ENCODE measurements at places on chromosomes 7 and 10.

- no peaks in the 10 kb centered on the region for H3K27me3 ChIP-seq
- DNase-seq: no peak
- H3K4me3 ChIP-seq: no peak overlapping the region
- H3K36me3 ChIP-seq: no peaks in the 10 kb centered on the region
- H3K27ac ChIP-seq: no peak overlapping the region
Observed at GRCh38 chr10:105718207-105718995, 1077.3 kb downstream of the SORCS3 start.

DNA sequence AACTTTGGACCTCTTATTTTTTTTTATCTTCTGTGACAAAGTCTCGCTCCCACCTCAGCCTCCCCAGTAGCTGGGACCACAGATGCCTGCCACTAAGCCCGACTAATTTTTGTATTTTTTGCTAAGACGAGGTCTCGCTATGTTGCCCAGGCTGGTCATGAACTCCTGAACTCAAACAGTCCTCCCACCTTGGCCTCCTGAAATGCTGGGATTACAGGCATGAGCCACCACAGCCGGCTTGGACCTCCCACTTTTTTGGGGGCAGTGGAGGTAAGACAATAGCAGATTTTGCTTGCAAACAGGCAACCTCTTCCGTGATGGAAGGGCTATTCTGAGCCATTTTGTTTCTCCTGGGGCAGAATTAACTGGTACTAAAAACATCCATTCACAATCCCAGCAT is 1.2 kb upstream of the TRRAP start:
- no peak overlapping the region for H3K4me3 ChIP-seq
- no peak for DNase-seq
- no peaks in the 10 kb centered on the region for H3K27me3 ChIP-seq
- H3K27ac ChIP-seq: no peak overlapping the region
- peaks cover 10% of the 10 kb centered on the region for H3K36me3 ChIP-seq

DNA sequence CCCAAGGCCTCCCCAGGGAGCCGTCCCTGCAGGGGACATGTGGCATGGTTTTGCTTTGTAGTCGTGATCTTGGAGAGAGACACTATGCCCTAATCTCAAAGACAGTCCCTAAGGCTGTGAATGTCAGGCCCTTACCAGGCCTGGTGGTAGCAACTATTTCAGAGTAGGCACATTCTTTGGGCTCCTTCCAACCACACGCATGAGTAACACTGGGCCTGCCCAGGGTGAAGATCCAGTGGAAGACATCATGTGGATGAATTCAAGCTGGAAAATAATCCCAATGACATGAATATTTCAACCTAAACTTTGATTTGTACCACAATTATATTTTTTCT is 39.5 kb upstream of the INSIG1 start:
- H3K4me1 ChIP-seq: no peaks in the 10 kb centered on the region
- H3K27me3 ChIP-seq: no peaks in the 10 kb centered on the region
- no peak overlapping the region for H3K27ac ChIP-seq
- no peak overlapping the region for H3K4me3 ChIP-seq

GRCh38 chr7:152862856-152863255 is 103.3 kb downstream of the ACTR3B start:
- no peak overlapping the region for H3K27ac ChIP-seq
- no peaks in the 10 kb centered on the region for H3K4me1 ChIP-seq
- H3K4me3 ChIP-seq: no peak overlapping the region
- H3K27me3 ChIP-seq: no peaks in the 10 kb centered on the region

- H3K4me3 ChIP-seq: peak overlapping the region; percentile 68
- DNase-seq: peak; percentile 77
- no peaks in the 10 kb centered on the region for H3K27me3 ChIP-seq
- peaks cover 16% of the 10 kb centered on the region for H3K4me1 ChIP-seq
- H3K27ac ChIP-seq: peak overlapping the region; percentile 81
Observed at GRCh38 chr7:94908323-94909178, 1.2 kb downstream of the PPP1R9A start.

DNA sequence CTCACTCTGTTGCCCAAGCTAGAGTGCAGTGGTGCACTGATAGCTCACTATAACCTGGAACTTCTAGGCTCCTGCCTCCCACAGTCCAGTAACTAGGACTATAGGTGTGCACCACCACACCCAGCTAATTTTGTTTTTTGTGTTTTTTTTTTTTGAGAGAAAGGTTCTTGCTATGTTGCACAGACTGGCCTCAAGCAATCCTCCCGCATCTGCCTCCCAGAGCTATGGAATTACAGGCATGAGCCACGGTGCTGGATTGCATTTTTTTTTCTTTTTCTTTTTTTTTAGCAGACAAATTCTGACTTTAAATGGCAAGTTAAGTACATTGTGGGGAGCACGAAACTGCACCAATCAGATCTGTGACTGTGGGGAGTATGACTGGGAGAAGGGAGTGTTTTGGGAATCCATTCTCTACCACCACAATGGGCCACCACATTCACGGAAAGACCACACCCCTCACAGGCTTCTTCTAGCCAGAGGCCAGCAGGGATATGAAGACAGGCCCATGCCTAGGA is 58.1 kb upstream of the MSMB start:
- H3K27ac ChIP-seq: no peak overlapping the region
- no peaks in the 10 kb centered on the region for H3K36me3 ChIP-seq
- no peak for DNase-seq

GRCh38 chr10:21888959-21889358 is 114.6 kb downstream of the DNAJC1 start:
- no peak for DNase-seq
- H3K4me1 ChIP-seq: no peaks in the 10 kb centered on the region
- no peak overlapping the region for H3K27ac ChIP-seq
- H3K27me3 ChIP-seq: no peaks in the 10 kb centered on the region
- no peaks in the 10 kb centered on the region for H3K36me3 ChIP-seq

GRCh38 chr10:72303424-72304128 is 29.9 kb downstream of the DDIT4 start:
- no peak for DNase-seq
- no peaks in the 10 kb centered on the region for H3K36me3 ChIP-seq
- no peak overlapping the region for H3K27ac ChIP-seq

GRCh38 chr7:108307194-108307593 is 149.0 kb downstream of the NRCAM start:
- H3K4me3 ChIP-seq: no peak overlapping the region
- DNase-seq: no peak
- H3K36me3 ChIP-seq: no peaks in the 10 kb centered on the region
- peaks cover 2% of the 10 kb centered on the region for H3K4me1 ChIP-seq
- no peak overlapping the region for H3K27ac ChIP-seq
- H3K27me3 ChIP-seq: no peaks in the 10 kb centered on the region

DNA sequence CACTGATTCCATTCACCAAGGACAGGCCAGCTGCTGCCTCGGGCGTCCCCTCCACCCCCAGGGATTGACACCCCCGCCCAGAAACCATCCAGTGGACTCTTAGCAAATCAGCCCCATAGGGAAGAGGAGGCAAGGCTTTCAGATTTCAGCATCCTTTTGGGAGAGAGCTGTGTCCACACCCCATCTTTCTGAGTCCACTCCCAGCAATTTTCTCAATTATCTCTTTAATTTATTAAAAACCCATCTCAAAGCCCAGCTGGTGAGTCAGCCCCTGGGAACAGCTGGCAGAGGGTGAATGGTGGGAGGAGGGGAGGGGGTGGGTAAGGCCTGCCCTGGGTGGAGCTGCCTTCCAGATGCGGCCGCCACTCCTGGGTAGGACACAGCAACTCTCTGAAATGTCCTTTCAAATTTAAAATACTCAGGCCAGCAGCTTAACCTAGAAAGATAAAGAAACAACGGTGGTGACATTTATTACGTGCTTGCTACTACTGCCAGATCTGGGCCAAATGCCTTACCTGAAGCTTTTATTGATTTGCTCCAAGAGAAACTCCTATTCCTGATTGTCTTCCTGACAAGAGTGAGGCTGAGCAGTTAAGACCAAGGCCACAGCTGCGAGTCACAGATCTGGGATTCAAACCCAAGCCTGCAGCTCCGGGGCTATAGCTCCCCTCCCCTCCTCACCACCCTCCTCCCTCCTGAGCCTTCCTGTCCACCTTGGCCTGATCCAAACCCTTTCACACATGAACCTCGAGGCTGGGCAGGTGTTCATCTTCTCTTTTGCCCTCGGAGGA is 120.4 kb downstream of the RGS10 start:
- no peak overlapping the region for H3K27ac ChIP-seq
- DNase-seq: no peak
- no peak overlapping the region for H3K4me3 ChIP-seq
- no peaks in the 10 kb centered on the region for H3K27me3 ChIP-seq

- no peaks in the 10 kb centered on the region for H3K36me3 ChIP-seq
- peak; percentile 38 for DNase-seq
- no peak overlapping the region for H3K27ac ChIP-seq
- H3K4me3 ChIP-seq: no peak overlapping the region
- H3K4me1 ChIP-seq: peaks cover 5% of the 10 kb centered on the region
- H3K27me3 ChIP-seq: no peaks in the 10 kb centered on the region
Observed at GRCh38 chr7:65265933-65266519, 107.6 kb upstream of the ZNF92 start.

- H3K4me1 ChIP-seq: no peaks in the 10 kb centered on the region
- H3K27me3 ChIP-seq: no peaks in the 10 kb centered on the region
- no peak overlapping the region for H3K4me3 ChIP-seq
- no peaks in the 10 kb centered on the region for H3K36me3 ChIP-seq
- no peak overlapping the region for H3K27ac ChIP-seq
Observed at GRCh38 chr7:107014387-107015023, 30.0 kb upstream of the PRKAR2B start.

- no peaks in the 10 kb centered on the region for H3K36me3 ChIP-seq
- peaks cover 3% of the 10 kb centered on the region for H3K4me1 ChIP-seq
- no peaks in the 10 kb centered on the region for H3K27me3 ChIP-seq
- H3K27ac ChIP-seq: no peak overlapping the region
Observed at GRCh38 chr7:47460251-47460989, 121.5 kb downstream of the TNS3 start.

DNA sequence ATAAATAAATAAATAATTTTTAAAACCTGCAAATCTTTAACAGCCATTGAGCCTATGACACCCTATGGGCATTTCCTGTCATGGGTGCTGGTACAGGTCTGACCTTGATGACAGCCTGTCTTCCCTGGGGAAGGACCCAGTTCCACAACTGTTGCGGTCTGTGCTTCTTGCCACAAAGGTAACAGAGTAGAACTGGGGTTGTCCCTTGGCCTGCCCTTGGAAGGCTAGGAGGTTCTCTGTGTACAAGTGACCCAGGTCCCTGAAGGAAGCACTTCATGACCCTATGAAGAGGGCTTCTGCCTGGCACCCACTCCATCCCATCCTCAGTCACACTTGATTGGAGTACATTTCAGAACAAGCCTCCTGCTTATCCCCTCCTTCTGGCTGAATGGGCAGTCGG is 66.9 kb downstream of the OGDH start:
- no peaks in the 10 kb centered on the region for H3K27me3 ChIP-seq
- no peak overlapping the region for H3K27ac ChIP-seq
- no peak overlapping the region for H3K4me3 ChIP-seq
- no peak for DNase-seq

- no peak for DNase-seq
- H3K36me3 ChIP-seq: no peaks in the 10 kb centered on the region
- no peaks in the 10 kb centered on the region for H3K27me3 ChIP-seq
- H3K4me1 ChIP-seq: no peaks in the 10 kb centered on the region
Observed at GRCh38 chr10:76444034-76444800, 1012.8 kb downstream of the LRMDA start.

All from H1 (cell line).